ENCODE measurements at places on chromosomes 6 and 20.

DNA sequence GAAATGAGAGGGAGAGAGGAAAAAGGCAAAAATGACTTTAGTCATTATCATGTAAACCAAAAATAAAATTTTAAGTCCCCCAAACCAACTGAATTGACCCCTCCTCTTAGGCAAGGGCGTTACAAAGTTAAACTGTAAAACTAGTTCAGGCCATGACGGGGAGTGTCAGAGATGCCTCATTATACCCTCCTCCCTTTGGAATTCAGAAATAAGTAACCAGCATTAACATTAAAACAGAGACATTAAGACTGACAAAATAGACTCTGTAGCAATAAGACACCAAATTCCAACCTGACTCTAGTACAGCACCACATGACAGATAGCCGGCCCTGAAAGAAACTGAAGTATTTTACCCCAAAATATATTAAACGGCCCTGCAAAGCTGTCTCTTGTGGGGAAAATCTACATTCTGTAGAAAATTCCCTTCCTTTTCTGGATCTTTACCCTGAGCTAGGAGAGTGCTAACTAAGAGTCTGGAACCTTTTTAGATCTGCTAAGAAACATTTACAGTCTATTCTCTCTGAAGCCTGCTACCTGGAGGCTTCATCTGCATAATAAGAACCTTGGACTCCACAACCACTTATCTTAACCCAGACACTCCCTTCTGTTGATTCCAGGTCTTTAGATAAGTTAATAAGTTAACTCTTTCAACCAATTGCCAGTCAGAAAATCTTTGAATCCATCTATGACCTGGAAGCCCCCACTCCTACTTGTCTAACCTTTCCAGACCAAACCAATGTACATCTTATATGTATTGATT is 150.7 kb downstream of the PKHD1 start:
- DNase-seq = no peak

DNA sequence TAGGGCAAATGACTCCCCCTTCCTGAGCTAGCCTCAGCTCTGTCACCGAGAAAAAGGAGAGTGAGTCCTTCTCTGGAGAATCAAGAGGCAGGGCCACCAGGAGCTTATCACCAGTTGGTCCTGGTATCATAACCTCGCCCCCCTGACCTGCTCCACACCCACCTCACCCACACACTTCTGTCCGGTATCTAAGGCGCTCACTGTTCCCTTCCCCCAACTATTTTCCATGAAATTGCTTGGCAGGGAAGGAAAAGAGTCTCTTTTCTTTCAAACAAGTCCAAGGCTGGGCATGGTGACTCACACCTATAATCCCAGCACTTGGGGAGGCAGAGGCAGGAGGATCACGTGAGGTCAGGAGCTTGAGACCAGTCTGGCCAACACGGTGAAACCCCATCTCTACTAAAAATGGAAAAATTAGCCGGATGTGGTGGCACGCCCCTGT is 77.6 kb downstream of the ZMYND8 start:
- no peak for DNase-seq

GRCh38 chr6:136655239-136656014 is 105.2 kb upstream of the MAP7 start:
- no peak for DNase-seq

DNA sequence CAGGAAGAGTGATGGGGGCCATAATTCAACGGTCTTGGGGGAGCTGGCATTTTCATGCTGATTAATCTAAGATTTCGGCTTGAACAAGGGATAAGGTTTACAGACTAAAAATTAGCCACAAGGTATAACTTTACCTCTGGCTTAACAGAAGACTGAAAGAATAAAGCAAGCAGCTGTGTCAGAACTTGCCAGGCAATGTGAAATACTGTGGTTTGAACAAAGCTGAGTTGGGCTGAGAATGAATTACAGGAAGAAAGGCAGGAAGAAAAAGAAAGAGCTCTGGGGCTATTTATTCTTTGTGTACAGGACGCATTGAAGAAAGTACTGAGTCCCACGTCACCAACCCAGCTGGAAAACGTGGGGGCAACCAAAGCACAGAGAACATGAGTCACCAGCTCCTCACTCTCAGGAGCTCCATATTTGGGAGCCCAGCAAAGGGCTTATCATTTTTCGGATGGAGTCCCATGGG is 121.5 kb upstream of the NEDD9 start:
- peak; percentile 35 for DNase-seq

- DNase-seq = no peak
Observed at GRCh38 chr20:951384-952169, 35.4 kb upstream of the ANGPT4 start.

GRCh38 chr20:911882-912600 is 4.1 kb downstream of the ANGPT4 start:
- no peak for DNase-seq

DNA sequence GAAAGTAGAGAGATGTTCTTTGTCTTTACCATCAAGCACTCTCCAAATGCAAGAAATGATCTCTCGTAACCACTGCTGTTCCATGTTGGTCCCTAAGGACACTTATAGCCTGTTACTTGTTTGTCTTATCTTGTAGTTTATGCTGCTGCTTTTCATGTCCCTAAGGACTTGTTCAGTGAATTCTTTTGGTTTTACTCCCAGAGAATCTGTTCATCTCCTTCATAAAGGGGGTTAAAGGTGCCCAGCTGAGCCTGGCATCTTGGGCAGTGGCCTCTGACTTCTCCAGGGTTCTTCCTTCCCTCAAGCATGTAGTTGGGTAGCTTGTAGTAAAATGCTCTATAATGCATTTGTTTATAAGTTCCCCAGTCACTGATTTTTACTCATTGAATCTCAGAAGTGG is 864 bp upstream of the PKIG start:
- no peak for DNase-seq

DNA sequence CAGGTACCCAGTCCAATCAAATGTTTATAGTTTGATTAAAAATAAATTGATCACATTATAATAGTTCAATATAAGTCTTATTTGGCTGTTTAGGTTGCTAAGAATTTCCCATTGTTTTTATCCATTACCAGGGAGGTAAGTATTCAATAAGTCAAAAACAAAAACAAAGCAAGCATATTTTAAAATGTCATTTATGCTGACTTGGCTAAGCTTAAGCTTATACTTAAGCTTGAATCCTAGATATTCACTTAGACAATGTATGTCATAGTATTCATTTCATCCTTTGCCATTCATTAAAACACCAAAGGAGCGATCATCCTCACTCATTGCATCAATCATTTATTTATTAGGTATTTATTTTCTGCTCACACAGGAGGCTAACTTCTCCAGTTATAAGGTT is 144.9 kb downstream of the PRL start:
- no peak for DNase-seq

DNA sequence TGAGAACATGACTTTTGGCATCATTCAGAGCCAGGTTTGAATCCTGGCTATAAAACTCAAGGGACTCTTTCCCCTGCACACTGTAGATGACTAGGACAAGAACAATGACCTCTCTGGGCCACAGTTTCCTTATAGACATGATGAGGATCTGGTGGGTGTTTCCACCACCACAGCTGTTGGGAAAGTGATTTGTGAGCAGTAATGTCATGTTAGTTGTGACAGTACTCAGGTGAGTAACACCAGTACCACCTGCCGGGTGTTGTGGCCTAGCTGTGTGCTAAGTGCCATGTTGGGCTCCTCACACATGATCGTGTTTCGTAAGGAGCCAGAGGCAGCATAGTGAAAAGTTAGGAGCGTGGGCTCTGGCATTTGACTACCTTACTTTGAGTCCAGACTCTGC is 24.1 kb downstream of the HM13 start:
- DNase-seq = no peak

GRCh38 chr6:49225471-49225870 is 237.6 kb downstream of the MMUT start:
- DNase-seq = no peak
